ENCODE measurements at places on chromosomes 6 and 20. TPM values are rescaled to one million over a fixed set of nuclear protein-coding genes. Genes with fewer than 3 reads are reported as not detected.

FILIP1 gene
- 3.9 TPM for total RNA-seq

ZSCAN26 gene
- 22.7 TPM for total RNA-seq

VWA7 gene
- 1.4 TPM for total RNA-seq

ZNF76 gene
- total RNA-seq, result 38.6 TPM

SNX14 gene
- 53.5 TPM for total RNA-seq

RBPJL gene
- not detected for total RNA-seq

SLC44A4 gene
- 1.4 TPM for total RNA-seq

CST2 gene
- not detected for total RNA-seq

PAK5 gene
- total RNA-seq, result not detected

SLC4A11 gene
- total RNA-seq, result 0.33 TPM

ZNF311 gene
- total RNA-seq, result 1.4 TPM

TRIM15 gene
- total RNA-seq, result not detected

IL17A gene
- not detected for total RNA-seq

BANF2 gene
- total RNA-seq, result not detected

BPIFA1 gene
- not detected for total RNA-seq

HLA-DOA gene
- 1.1 TPM for total RNA-seq

GRCh38 chr20:13325033-13325432, 104.0 kb downstream of the ISM1 start:
- H3K27ac ChIP-seq, result no peak overlapping the region
- no peak overlapping the region for H3K4me3 ChIP-seq
- H3K27me3 ChIP-seq, result no peaks in the 10 kb centered on the region
- H3K36me3 ChIP-seq, result no peaks in the 10 kb centered on the region
- no peaks in the 10 kb centered on the region for H3K4me1 ChIP-seq
- DNase-seq, result no peak

- H3K27ac ChIP-seq, result peak overlapping the region; percentile 14
- peak; percentile 78 for DNase-seq
- no peaks in the 10 kb centered on the region for H3K27me3 ChIP-seq
- peaks cover 7% of the 10 kb centered on the region for H3K4me1 ChIP-seq
Measured at GRCh38 chr20:49790077-49790798, 22.4 kb upstream of the SLC9A8 start.

DNA sequence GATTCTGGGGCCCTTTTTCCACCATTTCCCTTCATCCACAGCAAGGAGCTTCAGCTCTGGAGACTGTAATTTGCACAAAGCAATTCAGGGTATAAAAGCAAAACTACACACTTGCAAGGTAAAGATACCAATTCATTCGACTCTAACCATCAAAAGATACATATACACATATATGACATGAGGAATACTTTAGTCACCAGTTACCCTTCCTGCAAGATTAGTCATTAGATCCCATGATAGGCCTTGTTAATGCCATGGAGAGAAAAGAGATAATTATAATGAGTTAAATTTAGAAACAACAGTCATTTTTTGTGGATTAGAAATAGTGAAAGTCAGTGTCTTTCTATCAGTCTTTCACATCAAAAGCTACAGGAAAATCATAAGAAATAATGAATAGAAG, 204.2 kb downstream of the KCNQ5 start:
- H3K27me3 ChIP-seq, result no peaks in the 10 kb centered on the region
- no peaks in the 10 kb centered on the region for H3K36me3 ChIP-seq
- H3K4me1 ChIP-seq, result no peaks in the 10 kb centered on the region
- H3K4me3 ChIP-seq, result no peak overlapping the region
- H3K27ac ChIP-seq, result no peak overlapping the region

- H3K27me3 ChIP-seq, result no peaks in the 10 kb centered on the region
- no peaks in the 10 kb centered on the region for H3K4me1 ChIP-seq
- H3K27ac ChIP-seq, result no peak overlapping the region
- H3K36me3 ChIP-seq, result no peaks in the 10 kb centered on the region
- no peak for DNase-seq
Measured at GRCh38 chr6:89197141-89197540, 20.0 kb downstream of the GABRR1 start.

GRCh38 chr6:133983099-133983939, 30.3 kb downstream of the TBPL1 start:
- H3K4me3 ChIP-seq, result no peak overlapping the region
- H3K4me1 ChIP-seq, result peaks cover 2% of the 10 kb centered on the region
- no peaks in the 10 kb centered on the region for H3K27me3 ChIP-seq
- DNase-seq, result no peak

GRCh38 chr6:136947037-136947436, 24.9 kb downstream of the SLC35D3 start:
- no peak for DNase-seq
- no peaks in the 10 kb centered on the region for H3K4me1 ChIP-seq
- H3K4me3 ChIP-seq, result no peak overlapping the region

DNA sequence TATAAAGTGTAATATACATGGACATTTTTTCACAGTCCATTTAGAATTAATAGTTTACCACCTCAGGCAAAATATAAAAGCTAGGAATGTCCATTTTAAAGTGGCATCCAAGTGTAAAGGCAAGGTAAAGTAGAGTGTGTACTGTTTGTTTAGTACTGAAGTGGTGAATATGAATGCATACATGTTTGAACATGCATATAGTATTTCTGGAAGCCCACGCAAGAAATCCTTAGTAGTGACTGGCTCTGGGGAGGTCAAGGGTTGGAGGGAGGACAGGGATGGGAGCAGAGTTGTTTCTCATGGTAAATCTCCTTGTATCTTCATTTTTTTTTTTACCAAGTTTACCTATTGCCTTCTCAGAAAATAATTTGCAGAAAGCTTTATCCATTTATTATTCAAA, 129.2 kb downstream of the UNC5CL start:
- no peak overlapping the region for H3K27ac ChIP-seq
- peaks cover 5% of the 10 kb centered on the region for H3K4me1 ChIP-seq
- DNase-seq, result no peak
- H3K4me3 ChIP-seq, result no peak overlapping the region

- no peak overlapping the region for H3K27ac ChIP-seq
- peaks cover 6% of the 10 kb centered on the region for H3K4me1 ChIP-seq
- H3K36me3 ChIP-seq, result no peaks in the 10 kb centered on the region
- H3K4me3 ChIP-seq, result no peak overlapping the region
Measured at GRCh38 chr6:87817183-87817582, 115.2 kb upstream of the AKIRIN2 start.

DNA sequence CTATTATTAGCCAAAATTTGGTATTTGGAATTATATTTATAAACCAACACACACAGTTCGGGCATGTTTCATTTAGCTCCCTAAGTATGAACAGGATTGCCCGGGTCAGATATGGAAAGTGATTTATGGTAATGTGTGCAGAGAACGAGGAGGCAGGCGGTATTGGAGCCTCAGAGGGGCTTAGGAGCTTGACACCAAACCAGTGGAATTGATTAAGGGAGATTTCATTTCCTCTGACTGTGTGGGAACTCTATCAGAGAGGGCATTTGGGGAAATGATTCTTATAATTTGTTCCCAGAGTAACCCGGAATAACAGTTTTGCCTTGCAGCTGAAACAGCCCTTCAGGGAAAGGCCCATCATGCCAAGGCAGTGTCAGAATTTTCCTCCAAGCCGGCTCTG, 115.1 kb upstream of the SPTLC3 start:
- no peaks in the 10 kb centered on the region for H3K36me3 ChIP-seq
- H3K27me3 ChIP-seq, result no peaks in the 10 kb centered on the region
- H3K4me1 ChIP-seq, result peaks cover 1% of the 10 kb centered on the region
- DNase-seq, result no peak
- no peak overlapping the region for H3K4me3 ChIP-seq
- H3K27ac ChIP-seq, result no peak overlapping the region

- DNase-seq, result no peak
- H3K4me3 ChIP-seq, result no peak overlapping the region
- H3K4me1 ChIP-seq, result no peaks in the 10 kb centered on the region
- H3K27ac ChIP-seq, result no peak overlapping the region
Measured at GRCh38 chr6:169669889-169670288, 31.9 kb downstream of the WDR27 start.

DNA sequence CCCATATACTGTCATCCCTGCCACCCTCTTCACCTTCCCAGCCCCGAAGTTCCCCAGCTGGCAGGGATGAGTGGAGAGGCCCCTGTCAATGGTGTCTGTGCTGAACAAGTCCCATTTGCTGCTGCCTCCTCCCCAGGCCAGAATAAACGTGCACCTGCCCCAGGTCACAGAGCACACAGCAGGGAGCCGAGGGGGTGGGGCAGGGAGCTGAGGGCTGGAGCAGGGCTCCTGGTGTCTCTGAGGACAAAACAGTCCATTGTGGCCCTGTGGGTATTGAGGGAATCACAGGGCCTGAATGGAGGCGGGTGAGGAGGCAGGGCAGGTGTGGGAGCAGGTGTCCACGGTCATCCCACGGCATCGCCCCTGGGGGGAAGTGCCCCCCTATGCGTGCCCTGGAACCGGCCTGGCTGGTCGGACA, 55.8 kb downstream of the SNAI1 start:
- no peak overlapping the region for H3K4me3 ChIP-seq
- no peaks in the 10 kb centered on the region for H3K27me3 ChIP-seq
- DNase-seq, result no peak
- H3K27ac ChIP-seq, result no peak overlapping the region
- H3K36me3 ChIP-seq, result no peaks in the 10 kb centered on the region

- no peak for DNase-seq
- no peaks in the 10 kb centered on the region for H3K36me3 ChIP-seq
- H3K27ac ChIP-seq, result no peak overlapping the region
- no peak overlapping the region for H3K4me3 ChIP-seq
- peaks cover 4% of the 10 kb centered on the region for H3K4me1 ChIP-seq
Measured at GRCh38 chr6:35295036-35295435, 2.6 kb upstream of the DEF6 start.

DNA sequence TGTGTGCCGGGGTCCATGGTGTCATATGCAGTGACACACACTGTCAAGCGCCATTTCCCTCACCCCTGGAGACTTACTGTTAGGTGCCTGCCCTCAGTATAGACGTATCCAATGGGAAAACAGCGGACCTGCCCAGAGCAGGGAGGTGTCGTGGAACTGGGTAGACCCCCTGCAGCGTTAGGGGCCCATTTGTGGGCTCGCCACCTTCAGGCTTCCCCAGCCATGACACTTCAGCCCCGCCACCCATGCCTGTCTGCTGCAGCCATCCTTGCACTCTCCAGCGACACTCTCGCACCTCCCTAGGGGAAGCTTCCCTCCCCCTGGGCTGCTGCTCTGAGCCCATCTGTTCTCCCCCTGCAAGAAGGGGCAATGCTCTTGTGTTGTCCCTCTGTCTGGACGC, 43.2 kb downstream of the STK35 start:
- no peak overlapping the region for H3K27ac ChIP-seq
- H3K4me1 ChIP-seq, result peaks cover 3% of the 10 kb centered on the region
- H3K4me3 ChIP-seq, result no peak overlapping the region
- no peak for DNase-seq
- H3K36me3 ChIP-seq, result no peaks in the 10 kb centered on the region

DNA sequence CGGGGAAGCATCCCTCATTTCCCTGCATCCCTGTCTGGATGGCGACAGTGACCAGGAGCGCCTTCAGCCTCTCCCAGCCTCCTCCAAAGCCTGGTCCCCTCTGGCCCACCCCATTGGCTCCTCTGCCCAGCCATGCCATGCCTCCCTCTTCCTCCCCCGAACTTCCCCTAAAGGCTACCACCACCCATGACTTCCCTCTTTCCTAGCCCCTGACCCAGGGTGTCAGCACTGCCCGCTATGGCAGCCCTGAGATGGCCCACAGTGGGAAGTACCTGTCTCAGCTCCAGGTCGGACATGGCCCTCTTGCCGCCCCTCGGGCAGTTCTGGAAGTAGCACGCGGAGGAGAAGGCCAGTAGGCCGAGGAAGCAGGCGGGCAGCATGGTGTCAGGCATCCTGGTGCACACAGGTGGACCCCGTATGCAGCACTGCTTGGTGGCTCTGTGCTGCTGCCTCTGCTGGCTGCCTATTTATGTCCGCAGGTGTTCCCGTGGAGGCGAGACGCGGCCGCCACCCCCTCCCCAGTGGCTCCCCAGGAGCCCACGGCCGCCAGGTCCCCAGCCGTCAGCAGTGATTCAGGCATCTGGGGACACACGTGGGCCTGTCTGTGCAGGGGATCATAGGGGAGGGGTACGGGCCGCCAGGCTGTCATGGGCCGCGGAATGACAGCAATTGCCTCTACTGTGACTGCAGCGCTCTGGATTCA, at the start of gene AVP:
TSS of gene AVP (minus strand) at position 442 of the 703 bp plus-strand sequence. CDS start at position 392, 50 bp downstream.
- DNase-seq, result no peak
- H3K36me3 ChIP-seq, result no peaks in the 10 kb centered on the region
- peaks cover 8% of the 10 kb centered on the region for H3K4me1 ChIP-seq
- H3K27ac ChIP-seq, result no peak within 1 kb of the TSS
- H3K4me3 ChIP-seq, result no peak within 1 kb of the TSS

DNA sequence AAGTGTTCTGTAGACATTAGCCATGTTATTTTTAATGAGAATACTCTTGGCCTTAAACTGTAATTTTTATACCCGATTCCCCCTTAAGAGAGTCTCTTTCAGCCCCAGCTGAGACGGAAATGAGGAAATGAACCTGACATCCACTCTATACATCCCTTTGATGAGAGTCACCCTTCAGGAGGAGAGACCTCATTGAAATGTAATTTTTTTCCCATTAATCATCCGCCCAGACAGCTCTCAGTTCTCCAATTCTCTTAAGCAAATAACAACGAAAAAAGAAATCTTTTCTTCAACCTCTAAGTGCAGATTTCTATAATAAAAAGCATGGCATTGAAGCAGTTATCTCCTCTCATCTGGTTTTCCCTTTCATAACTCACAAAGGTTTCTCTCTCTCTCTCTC, 243.8 kb upstream of the PMEPA1 start:
- H3K27ac ChIP-seq, result no peak overlapping the region
- DNase-seq, result no peak
- H3K4me3 ChIP-seq, result no peak overlapping the region
- H3K27me3 ChIP-seq, result no peaks in the 10 kb centered on the region
- no peaks in the 10 kb centered on the region for H3K4me1 ChIP-seq

DNA sequence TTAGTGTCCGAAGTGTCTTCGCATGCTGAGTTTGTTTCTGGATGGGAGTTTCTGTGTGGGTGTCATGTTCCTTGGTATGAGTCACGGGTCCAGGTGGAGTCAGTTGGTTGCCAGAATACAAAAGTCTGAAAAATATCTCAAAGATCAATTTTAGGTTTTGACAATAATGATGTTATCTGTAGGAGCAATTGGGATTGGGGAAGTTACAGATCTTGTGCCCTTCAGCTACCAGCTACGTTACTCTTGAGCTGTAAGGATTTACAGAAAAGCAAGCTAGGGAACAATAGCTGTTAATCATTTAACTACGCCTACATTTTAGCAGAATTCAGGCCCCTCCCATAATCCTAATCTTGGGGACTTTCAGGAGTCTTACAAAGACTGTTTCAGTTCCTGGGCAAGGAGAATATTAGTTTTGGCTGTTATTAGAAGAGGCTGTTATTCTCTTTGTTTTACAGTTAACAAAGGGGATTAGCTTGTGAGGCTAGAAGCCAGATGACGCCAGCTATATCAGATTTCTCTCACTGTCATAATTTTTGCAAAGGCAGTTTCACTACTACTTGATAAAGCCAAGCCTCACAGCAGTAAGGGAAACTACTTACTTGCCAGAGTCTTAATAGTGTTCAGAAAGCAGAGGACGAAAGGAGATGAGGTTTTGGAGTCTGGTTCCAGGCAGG, 15.4 kb upstream of the SLC22A16 start:
- no peak overlapping the region for H3K27ac ChIP-seq
- no peak for DNase-seq
- H3K27me3 ChIP-seq, result no peaks in the 10 kb centered on the region
- H3K36me3 ChIP-seq, result no peaks in the 10 kb centered on the region
- H3K4me3 ChIP-seq, result no peak overlapping the region
